ENCODE measurements at places on chromosomes 3 and 15.

GRCh38 chr3:20066850-20067617 is 26.8 kb downstream of the KAT2B start:
- no peak for DNase-seq

DNA sequence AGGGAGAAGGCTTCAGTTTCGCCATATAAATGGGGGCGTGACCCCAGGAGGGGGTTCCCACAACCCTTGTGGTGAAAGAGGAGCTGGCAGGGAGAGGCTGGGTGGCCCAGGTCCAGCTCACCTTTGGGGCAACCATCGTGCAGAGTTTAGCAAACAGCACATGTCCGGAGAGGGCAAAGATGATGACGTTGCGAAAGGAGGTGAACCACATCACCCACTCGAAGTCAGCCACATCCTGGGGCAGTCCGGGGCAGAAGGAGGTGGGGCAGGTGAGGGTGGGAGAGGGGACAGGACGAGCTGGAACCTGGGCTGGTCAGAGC is 3.7 kb downstream of the HHATL start:
- no peak for DNase-seq

DNA sequence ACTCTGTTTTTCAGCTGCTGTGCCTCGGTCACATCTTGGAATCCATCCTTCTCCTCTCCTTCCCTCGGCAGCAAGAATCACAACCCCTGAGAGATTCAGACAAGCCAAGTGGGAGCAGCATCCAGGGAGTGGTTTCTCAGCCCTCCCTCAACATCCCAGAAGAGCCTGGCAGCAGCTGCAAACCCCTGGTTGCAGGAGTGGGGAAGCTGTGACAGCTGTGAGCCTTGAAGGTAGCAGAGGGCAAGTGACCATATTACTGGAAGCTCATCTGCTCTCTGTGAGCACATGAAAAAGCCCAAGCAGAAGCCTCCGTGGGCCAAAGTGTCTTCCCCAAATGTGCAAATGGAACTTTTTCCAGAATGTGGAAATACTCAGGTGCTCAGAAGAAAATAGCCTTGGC is 312.9 kb downstream of the NTRK3 start:
- no peak for DNase-seq

DNA sequence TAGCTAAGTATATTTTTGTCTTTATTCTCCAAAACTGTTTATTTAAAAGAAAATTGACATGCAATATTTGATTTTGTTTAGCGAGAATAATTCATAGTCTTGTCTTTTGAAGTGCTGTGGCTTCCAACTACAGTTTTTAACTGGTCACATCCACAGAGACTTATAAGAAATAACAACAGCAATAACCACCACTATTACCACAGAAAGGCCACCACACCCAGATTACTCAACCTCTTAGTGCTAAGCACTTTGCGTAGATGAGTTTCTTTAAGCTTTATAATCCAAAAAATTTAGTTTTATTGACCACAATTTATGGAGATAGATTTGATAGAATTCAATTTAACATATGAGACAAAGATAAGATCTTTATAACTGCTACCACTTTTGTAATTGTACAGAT is 468.4 kb upstream of the UBE2E2 start:
- no peak for DNase-seq

DNA sequence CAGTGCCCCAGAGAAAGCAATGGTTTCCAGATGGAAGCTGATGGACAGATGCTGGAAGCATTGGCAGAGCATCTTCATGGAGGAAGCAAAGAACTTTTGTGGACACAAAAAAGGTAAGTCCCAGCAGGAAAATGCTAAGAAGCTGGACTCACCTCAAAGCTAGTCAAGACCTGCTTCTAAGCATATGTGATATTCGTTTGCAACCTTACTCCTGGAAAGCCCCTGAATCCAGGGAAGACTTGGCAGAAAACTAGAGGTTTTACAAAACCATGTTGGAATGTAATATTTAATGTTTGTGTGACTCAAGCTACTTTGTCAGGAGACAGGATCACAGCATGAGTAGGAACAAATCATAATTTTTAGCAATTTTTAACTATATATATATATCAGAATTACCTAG is 288.2 kb downstream of the BCHE start:
- DNase-seq: no peak

DNA sequence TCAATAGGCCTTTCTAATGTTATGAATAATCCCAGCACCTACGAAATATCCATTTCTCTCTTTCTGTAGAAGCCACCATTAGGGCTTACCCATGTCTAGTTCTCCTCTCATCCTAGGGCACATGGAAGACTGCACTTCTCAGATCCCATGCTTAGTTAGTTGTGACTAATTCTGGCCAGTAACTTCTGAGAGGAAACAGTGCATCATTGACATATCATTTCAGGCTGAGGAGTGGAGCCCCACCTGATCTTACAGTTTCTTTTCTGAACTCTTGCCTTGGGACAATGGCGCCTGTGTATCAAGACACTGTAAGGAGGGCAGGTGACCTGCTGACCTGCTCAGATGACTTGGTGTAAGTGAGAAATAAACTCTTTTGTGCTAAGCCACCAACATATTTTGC is 39.4 kb upstream of the TBL1XR1 start:
- no peak for DNase-seq

DNA sequence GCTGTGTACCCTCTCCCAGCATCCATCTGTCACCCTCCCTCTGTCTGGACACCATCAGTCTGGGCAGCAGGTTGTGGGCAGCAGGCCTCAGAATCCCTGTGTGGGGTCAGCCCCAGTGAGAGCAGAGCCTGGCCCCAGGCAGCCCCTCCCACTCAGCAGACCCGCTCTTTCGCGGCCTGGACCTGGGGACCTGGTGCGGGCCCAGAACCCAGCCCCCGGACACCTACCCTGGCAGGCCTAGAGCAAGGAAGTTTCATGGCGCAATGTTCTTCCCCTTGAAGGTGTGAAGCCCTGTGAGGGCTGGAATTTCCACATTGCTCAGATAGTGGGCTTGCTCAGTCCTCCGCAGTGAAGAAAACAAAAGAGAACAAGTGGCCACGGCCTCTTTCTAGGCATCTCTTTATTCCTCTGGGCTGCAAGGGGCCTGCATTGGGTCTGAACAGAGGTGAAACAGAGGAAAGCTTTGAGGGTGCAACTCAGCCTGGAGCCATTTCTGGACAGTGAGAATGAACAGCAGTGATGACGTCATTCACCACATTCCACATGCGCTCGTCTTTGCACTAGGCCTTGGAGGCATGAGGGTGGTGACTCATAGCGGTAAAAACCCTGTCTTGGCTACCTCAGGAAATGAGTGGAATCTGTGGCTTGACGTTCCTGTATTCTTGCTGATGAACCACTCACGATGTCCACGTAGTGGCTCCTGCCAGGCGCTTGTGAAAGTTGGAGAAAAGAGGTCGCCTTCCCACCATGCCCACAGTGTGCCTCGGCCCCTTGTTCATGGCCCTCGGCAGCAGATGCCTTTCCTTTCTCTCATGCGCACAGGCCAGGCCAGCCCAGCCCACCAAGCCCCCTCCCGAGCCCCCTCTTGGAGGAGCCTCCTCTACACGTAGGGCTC is 66.1 kb downstream of the SLC30A4 start:
- no peak for DNase-seq

DNA sequence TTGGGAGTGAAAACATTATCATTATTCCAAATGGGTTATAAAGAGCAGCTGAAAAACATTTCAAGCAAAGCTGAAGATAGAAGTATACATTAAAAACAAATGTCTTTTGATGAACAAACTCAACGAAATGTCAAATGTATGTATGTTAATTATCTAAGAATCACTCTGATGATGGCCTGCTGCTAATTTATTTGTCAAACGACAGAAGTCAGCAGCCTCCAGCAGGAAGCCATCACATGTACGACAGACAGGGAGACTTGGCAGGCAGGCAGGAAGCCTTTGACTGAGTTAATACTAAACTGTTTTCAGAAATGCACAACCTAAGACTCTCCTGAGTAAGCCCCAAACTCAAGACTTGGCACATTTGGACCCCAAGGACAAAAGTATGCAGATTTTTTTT is 491.1 kb downstream of the ZNF385D start:
- DNase-seq: no peak

DNA sequence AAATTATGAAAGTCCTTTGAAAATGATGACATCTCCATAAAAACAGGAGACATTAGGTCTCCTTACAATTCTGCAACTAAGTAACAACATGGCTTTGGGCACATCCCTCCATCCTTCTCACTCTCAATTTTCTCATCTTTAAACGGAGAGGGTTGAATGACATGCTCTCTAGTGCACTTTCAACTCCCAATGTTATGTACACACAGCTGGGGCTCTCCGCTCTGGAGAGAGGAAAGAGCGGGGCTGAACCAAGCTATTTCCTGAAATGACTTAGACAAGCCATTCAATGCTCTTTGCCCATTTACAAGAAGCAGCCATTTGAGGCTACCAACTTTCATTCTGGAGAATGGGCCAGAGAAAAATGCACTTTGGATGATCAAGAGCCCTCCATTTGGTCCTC is 144.2 kb upstream of the BNIP2 start:
- DNase-seq: no peak

DNA sequence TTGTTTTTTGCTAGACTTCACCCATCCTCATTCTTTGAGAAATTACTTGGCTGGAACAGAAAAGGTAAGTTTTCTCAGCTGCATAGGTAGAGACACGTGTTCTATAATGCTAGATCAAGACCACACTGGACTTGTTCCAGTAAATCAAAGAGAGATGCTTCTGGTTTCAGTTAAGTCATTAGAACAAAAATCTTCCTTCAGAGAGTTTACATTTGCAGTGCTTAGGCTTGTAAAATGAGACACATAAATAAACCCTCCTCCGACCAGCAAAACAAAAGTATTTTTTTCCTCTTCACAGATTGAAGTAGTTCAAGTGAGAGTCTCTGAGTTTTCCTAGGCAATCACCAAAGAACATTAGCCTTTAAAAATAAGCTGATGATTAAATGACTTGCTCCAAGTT is 87.3 kb upstream of the PROK2 start:
- DNase-seq: no peak

- no peak for DNase-seq
These were observed 34.2 kb downstream of the APBA2 start for GRCh38 chr15:28919679-28920655.

- DNase-seq: no peak
These were observed 108.3 kb upstream of the MME start for GRCh38 chr3:154971771-154972326.

DNA sequence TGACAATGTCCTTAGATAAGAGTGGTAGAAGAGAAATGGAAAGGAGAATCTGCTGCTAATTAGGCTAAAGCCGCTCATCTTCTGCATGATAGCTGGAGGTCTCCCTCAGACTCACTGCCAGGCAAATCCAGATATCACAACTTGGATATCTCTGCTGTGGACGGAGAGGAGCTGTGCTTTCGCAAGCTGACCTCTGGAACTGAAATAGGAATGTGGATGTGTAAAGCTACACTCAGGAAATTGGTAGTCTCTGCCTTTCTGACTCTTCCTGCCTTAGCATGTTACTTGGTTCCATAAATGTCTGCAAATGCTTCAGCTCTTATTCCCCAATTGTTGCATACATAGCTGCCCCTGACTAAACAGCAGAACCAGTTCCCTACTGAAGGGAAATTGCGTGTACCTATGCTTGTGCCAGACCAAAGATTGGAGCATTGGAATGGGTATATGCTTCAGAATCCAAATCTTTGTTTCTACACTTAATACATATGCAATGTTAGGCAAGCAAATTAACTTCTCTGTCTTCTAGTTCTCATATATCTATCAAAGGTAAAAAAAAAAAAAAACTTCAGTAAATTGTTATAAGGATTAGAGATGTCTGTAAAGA is 74.7 kb upstream of the ROBO2 start:
- no peak for DNase-seq

GRCh38 chr3:193772422-193772763 is 179.4 kb downstream of the OPA1 start:
- DNase-seq: no peak

- no peak for DNase-seq
These were observed 37.0 kb downstream of the GRIP2 start for GRCh38 chr3:14503033-14503705.

GRCh38 chr3:48561045-48561736 is 2.4 kb downstream of the UCN2 start:
- DNase-seq: peak; percentile 34

- no peak for DNase-seq
These were observed 45.9 kb upstream of the ABHD2 start for GRCh38 chr15:89042387-89042786.

DNA sequence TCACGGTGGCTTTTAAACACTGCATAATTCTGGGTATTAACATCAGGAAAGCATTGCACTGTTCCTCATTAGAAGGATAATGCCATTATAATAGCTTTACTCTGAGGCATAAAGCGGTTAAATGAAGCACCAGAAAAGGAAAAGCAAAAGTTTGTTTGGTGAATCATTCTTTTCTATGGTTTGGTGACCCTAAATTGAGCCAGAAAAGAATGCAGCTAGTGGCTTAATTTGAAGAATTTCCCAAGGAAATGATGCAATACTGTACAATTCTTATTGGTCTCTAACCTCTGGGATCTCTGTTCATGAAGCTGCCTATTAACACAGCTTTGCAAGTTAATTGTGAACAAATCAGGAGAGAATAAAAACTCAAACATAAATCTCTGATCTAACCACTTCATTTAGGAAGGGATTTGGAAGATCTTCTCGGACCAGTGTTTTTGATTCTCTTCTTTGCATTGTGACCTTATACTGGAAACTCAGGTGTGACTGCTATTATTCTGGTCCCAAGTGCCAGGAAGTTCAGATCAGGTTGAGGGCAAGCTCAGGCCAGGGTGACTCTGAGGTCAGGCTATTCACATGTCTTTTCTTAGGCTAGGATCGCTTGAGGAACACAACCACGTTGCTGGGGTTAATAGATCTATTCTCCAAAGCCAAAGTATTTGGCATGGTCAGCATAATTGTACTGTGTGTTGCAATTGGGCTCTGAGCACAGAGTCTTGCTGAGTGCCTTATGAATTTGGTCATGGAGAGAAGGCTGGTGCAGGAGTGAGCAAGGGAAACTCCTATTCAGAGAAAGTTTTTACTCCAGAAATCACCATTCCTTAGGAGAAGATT is 11.3 kb upstream of the DLG1 start:
- no peak for DNase-seq

DNA sequence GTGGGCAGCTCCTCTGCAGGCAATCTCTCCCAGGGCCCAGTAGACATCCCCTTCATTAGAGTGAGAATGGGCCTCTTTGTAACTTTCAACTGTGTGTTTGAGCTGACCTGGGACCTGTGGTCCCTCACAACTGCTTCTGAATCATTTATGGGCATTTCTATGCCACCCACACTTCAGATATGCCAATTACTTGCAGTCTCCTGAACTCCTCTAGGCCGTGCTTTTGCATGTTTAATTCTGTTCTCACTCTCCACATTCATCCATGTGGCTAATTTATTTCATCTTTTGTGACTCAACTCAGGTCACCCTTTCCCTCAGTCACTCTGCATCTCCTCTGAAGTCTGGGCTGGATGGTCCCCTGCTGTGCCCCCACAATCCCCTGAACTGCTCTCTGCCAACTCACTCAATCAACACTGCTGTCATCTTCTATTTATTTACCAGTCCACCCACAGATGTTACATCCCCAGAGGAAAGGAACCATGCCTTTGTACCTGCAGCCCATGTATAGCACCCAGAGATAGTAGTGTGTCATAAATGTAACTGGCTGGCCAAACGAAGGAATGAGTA is 364.7 kb downstream of the EPHB1 start:
- no peak for DNase-seq

- no peak for DNase-seq
These were observed 10.6 kb upstream of the SLC4A7 start for GRCh38 chr3:27494784-27495183.
